ENCODE measurements at places on chromosomes 11 and 22.
A peak's percentile ranks its signal among the peaks of the same experiment; 100 is the strongest.

GRCh38 chr11:78941226-78941851, 366.7 kb upstream of the NARS2 start:
- DNase-seq: no peak

- DNase-seq: peak; percentile 78
These were observed at the start of gene ADSL for GRCh38 chr22:40346185-40347118. Gene ADSL, plus strand, starts transcription at chr22:40346500. Its CDS starts 59 bp downstream, at chr22:40346559.

- DNase-seq: no peak
These were observed 737 bp downstream of the PPP2R1B start for GRCh38 chr11:111765320-111765983.

DNA sequence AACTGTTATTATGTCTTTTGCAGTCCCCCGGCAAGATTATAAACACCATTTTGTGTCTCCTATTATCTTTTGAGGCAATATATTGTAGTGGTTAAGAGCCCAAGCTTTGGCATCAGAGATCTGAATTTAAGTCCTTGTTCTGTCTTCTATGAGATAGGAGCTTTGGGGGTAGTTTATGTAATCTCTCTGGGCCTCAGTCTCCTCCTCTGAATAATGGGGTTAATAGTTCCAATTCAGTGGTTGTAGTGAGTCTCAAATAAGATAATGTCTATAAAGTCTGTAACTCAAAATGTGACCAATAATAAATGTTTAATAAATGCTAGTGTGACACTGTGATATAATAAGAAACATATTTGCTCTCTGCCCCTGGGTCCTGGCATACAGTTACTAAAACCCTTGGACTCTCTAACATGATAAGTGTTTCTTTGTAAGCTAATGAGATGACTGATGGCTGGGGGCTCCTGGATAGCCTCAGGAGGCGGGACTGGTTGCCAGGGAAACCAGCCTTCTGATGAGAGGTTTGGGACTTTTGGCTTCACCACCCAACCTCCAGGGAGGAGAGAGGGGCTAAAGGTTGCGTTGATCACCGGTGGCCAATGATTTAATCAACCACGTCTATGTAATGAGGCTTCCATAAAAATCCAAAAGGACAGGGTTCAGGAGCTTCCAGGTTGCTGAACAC, 183.4 kb upstream of the MTMR2 start:
- no peak for DNase-seq

DNA sequence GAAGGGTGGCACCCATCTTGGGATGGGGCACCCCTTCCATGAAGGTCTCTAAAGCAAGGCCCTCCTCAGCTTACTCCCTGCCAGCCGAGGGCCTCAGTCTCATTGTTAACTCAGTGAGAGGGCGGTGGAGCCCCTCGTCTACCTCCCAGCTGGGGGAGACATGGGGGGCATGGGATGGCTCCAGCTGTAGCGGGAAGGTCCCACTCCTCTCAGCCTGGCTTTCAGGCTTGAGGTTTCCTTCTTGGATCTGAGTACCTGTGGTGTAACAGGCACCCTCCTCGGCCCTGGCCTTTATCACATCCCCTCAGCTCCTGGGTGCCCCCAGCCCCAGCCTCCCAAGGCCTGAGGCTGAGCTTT, 2.0 kb downstream of the MIF start:
- DNase-seq: no peak

DNA sequence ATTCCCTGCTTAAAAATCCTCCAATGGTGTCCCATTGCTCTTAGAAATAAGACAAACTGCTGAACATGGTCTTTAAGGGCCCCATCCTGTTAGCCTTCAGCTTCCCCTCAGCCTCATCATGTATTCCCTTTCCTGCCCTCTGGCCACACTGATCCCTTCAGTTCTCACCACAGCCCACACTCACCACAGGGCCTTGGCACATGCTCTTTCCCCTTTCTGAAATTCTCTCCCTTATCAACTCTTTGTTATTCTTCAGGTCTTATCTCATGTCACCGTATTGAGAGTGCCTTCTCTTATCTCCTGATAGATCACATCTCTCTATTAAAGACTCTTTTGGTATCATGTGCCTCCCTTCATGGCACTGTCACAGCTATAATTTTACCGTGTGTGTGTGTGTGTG, 167.8 kb upstream of the MPPED2 start:
- DNase-seq: no peak

GRCh38 chr22:25237503-25237902, 18.1 kb downstream of the CRYBB2 start:
- no peak for DNase-seq

DNA sequence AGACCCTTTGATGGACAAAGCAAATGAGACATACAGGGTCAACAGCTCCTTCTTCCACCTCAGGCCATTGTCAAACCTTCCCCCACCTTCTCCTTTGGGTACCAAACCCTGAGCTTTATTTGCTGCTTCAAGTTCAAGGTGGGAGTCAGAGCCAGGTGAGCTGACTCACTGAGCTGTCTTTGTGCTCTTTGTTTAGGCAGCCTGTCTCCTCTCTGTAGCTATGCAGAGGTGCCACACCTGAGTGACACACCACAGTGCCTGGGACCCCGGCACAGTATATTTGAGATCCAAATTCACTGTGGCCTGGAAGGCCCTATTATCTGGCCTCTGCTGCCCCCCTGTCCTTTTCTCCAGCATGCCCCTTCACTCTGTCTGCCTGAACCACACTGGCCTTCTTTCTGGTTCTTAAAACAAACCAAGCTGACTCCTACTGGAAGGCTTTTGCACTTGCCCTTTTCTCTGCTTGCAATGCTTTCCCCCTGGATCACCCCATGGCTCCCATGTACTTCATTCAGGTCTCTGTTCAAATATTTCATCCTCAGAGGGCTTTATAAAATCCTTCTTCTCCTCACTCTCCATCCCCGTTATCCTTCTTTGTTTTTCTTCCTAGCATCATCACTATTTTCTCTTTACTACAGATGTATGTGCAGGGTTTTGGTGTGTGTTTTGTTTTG, 16.1 kb downstream of the LMO2 start:
- no peak for DNase-seq

All from amygdala (tissue), 56 donors.